T1000 (cell line): ENCODE measurements at places on chromosomes 7 and 10.

DNA sequence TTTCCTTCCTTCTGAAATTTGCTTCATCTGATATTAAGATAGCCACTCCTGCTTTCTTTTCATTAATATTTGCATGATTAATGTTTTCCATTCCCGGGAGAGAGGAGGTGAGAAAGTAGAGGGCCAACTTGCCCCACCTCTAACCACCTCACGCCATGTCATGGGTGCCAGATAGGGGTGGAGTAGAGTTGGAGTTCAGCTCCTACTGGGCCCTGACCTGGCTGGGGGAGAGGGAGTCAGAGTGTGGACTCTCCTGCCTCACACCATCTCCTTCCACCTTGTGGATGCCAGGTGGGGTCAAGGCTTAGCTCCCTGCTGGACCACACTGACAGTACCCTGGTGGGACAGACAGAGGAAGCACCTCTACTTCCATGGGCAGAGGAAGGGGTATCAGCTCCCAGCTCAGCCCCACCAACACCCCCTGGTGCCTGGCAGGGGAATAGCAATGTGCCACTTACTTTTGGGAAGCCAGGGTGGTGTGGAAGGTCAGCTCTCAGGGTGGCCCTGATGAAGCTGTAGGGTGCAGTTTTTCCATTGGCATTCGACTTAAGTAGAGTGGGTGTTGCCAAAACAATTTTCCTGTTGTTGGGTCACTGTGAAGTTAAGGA, 28.0 kb downstream of the CHST12 start:
- no peak for DNase-seq

DNA sequence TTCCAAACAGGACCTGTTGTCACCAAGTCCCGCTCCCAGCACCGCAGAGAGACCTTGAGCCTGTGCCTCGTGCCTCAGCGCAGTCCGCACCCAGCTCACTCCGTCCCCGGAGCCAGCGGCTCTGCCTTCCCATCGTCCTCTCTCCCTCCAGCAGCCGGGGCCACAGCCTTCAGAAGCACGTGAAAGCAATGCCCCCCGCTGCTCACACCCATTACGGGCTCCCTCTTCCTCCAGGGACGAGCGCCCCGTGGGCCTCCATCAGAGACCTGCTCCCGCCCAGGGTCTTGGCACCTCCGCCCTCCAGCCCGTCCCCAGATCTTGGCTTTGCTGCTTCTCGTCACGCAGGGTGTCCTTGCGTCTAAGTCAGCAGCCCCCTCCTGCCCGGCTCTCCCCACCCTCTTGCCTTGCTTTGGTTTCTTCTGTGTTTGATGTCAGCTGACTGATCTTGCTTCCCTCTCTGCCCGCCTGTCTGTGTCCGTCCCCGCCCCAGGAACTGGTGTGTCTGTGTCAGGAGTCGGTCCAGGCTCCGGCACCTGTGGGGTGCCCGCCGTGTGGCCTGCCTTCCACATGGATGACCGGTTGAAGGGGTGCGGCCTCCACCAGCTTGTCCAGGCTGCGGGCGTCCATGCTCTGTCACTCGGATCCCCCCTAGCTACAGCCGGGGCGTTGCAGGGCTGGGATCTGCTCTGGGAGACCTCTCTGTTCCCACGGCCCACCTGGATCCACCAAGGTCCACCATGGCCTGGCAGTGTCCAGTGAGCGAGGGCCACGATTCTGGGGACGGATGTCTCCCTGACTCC, 61.9 kb downstream of the FOXL3 start:
- DNase-seq = no peak

DNA sequence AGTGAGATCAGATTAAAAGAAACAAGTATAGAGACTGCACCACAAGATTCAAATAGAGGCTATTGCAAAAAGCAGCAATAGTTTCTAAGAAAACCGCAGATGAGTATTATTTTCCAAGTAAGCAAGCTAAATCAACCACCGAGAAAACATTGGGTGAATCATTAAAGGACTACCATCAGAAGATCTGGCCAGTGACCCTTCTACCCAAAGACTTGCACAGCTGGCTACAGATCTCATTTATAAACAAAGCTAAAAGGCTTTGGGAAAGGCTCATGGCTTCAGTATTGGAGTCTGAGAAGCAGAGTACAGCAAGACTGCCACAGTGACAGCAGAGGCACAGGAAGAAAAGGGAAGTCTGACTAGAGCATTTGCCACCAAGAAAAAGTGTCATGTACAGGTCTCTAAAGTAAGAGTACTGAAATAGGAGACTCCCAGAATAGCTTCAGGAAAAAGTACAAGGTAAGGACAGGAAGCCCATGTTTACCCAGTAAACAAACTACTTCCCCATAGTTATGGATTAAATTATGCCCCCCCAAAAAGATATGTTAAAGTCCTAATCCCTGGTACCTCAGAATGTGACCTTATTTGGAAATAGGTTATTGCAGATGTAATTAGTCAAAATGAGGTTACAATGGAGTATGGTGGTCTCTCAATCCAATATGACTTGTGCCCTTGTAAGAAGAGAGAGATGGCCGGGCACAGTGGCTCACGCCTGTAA, 19.0 kb downstream of the STEAP1 start:
- no peak for DNase-seq

DNA sequence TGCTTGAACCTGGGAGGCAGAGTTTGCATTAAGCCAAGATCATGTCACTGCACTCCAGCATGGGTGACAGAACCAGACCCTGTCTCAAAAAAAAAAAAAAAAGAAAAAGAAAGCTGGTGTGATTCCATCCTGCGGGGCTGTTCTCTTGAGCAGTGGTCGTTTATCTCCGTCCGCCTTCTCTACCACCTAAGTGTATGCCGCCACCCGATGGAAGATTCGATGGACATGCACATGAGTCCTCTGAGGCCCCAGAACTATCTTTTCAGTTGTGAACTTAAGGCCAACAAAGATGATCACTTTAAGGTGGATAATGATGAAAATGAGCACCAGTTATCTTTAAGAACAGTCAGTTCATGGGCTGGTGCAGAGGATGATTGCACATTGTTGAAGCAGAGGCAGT, 65.7 kb downstream of the ABRAXAS2 start:
- no peak for DNase-seq

DNA sequence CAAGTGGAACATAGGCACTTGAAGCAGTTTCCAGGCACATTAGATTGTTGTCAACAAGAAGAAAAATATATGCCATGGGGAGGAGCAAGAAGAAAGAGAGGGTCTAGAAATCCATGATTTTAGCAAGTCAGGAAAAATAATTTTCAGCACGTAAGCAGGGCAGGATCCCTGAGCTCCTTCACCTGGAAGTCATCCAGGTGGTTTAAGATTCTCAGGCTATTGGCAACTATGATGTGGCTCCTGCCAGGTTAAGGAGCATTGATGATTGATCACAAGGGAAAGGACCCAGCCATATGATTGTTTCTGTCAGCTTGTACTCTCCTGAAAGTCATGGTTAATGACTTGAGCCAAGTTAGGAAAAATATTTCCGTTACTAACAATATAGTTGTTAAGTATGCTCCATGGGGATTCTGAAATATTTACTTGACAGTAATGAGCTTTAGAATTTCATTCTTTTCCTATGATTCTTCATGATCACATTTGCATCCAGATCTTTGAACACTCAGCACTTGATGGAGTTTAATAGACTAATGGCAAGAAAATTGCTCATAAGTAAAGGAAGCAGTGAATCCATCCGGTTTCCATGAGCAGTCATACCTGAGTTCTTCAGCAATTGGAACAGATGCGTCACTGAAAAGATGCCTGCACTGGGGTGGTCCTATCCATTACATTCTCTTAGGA, 209.1 kb downstream of the BICC1 start:
- no peak for DNase-seq

DNA sequence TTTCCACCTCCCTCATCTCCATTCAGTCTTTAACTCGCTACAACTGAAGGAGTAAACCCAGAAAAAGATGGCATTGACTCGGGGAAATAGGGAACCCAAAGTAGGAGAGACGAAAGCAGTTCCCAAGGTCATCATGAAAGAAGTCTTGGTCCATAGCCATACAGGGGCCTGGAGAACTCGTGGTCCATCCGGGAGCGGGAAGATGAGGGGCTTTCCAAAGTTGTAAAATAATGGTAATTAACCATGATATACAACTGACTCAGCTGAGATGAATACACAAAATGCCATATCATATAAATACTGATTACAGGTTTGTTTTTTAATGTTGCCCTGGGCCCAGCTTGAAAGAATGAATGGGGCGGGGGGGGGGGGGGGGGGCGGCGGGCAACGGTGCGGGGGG, 32.3 kb downstream of the RBM17 start:
- no peak for DNase-seq

- peak; percentile 9 for DNase-seq
Observed at GRCh38 chr7:135877805-135878204, 99.4 kb downstream of the MTPN start.

GRCh38 chr7:1458683-1459511, at the start of gene MICALL2:
Gene MICALL2 (minus strand): TSS chr7:1459470. CDS start chr7:1459326, 144 bp downstream.
- peak; percentile 81 for DNase-seq

DNA sequence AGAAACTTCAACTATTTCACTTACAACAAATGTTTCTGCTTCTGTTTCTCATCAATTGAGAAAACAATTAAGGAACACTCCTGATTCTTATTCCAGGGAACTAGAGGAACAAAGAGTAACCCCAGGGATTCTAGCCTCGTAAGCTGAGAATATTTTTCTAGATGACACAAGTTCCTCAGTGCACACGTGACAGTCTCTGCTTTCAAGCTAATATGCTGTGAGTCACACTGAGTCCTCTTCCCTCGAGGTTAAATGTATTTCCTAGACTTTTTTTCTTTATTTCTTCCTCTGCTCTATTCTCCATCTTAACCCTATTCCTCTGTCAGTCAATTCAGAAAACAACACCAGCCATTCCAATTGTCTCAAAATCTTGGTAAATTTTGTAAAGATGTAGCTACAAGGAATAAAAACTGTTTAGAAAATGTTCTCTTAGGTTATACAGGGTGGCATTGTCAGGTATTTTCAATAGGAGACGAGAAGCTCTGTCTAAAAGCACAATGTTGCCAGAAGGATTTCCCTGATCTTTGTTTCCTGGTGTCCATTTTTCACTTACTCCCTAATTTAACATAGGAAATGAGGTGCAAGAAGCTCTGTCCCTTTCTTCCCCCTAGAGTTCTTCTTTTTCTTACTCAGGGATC, 5.8 kb upstream of the C1GALT1 start:
- no peak for DNase-seq

GRCh38 chr10:21733710-21734109, 199.7 kb downstream of the MLLT10 start:
- DNase-seq = no peak

- no peak for DNase-seq
Observed at GRCh38 chr10:126171555-126171954, 216.7 kb downstream of the ADAM12 start.

- DNase-seq = no peak
Observed at GRCh38 chr10:96906864-96907263, 74.8 kb downstream of the LCOR start.

- no peak for DNase-seq
Observed at GRCh38 chr10:93766918-93767317, 9.2 kb downstream of the LGI1 start.

- DNase-seq = no peak
Observed at GRCh38 chr7:73964786-73965185, 63.2 kb upstream of the ELN start.

DNA sequence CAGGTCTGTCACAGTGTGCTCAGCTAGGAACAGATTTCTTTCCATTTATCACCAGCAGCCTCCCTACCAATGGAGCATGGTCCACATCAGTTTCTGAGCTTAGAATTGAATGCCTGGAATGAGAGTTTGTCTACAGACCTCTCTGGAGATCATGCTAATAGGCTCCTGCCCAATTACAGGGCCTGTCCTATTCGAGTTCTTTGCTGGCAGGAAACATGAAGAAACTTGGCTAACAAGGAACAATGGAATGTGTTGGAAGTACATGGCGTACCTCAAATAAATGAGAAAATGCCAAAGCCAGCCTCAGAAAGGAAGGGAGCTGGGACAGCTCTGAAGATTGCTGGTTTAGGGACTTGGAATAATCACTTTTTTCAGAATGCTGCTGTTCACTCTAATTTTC, 186.0 kb upstream of the AKR1E2 start:
- no peak for DNase-seq

- DNase-seq = peak; percentile 25
Observed at GRCh38 chr10:31620226-31621151, 301.5 kb downstream of the ZEB1 start.

- DNase-seq = no peak
Observed at GRCh38 chr7:94897541-94897940, 9.9 kb upstream of the PPP1R9A start.

- DNase-seq = no peak
Observed at GRCh38 chr10:112471878-112472487, 25.0 kb downstream of the VTI1A start.

- DNase-seq = no peak
Observed at GRCh38 chr7:134737566-134738345, 41.7 kb upstream of the CALD1 start.

DNA sequence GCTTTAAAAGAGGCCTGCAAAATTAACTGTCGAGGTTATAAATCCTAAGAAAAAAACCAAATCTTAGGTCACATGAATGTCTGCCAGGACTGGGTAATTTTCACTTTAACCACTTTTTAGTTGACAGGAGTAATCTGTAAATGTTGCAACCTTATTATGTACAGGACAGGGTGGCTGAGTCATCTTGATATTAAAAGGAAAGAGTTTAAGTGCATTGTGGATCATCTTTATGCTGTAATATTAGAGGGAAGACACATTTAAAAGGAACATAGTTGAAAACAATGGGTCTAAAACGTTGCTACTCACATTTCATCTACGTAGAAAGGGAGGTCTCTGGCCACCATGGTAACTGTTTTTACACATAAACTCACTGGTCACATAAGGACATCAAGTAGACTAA, 115.5 kb downstream of the LSMEM1 start:
- no peak for DNase-seq

- DNase-seq = no peak
Observed at GRCh38 chr10:101612872-101613271, 24.8 kb downstream of the DPCD start.

- no peak for DNase-seq
Observed at GRCh38 chr7:40199076-40199802, 64.4 kb downstream of the SUGCT start.
